Mesenteric fat pad (tissue), 1 donor: ENCODE measurements at places on chromosomes 7 and 10. TPM values are rescaled to one million over a fixed set of nuclear protein-coding genes. Genes with fewer than 3 reads are reported as not detected.

The SH2D4B gene
- total RNA-seq, result 0.35 TPM

The GFRA1 gene
- total RNA-seq, result 18.3 TPM

The CCL24 gene
- total RNA-seq, result not detected

- DNase-seq, result no peak
Measured at GRCh38 chr10:16989826-16990293, 139.8 kb downstream of the CUBN start.

GRCh38 chr10:3429676-3430075 is 257.1 kb upstream of the PITRM1 start:
- DNase-seq, result no peak

- no peak for DNase-seq
Measured at GRCh38 chr7:107147464-107148393, 21.1 kb upstream of the HBP1 start.

DNA sequence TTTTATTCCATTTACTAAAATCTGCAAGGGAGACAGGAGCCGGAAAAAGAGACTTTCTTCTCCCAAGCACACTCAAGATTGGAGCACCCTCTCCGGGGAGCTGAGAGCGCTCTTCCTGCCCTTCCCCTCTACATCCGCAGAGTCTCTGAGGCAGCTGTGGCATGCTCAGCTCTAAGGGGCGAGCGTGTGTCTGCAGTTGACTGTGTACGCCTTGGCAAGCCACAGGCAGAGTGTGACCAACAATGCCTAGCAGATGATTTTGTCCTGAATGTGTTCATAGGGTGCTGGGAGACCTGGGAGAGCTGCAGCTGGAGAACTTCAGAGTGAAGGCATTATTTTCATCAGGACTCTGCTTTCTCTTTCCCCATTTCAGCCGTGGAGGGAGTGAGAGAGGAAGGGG is 20.7 kb downstream of the MTURN start:
- DNase-seq, result no peak
